ENCODE measurements at places on chromosomes 12 and 14.

GRCh38 chr12:86837246-86837645 lies 581.1 kb upstream of the MGAT4C start:
- DNase-seq, result no peak

GRCh38 chr12:64053117-64053516 lies 169.0 kb downstream of the KICS2 start:
- DNase-seq, result no peak

DNA sequence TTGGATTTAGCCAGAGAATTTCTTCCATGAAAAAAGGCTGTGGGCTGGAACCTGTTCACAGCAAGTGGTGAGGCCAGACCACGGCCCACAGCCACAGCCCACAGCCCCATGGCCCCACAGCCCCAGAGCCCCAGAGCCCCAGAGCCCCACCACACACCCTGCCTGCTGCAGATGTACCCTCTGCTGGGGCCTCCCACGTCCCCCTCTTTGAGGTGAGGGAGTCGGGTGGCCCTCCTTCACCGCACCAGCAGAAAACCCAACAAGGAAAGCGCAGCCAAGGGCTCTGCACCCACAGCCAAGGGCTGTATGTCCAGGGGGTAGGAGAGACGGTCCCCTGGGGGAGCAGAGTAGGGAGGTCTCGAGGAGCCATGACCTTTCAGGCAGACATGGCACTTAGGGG lies 327.5 kb upstream of the DIO3 start:
- DNase-seq, result no peak

- DNase-seq, result peak; percentile 28
Measured at GRCh38 chr14:92456215-92457015, 57.2 kb upstream of the RIN3 start.

GRCh38 chr12:130491421-130492357 lies 154.0 kb downstream of the PIWIL1 start:
- DNase-seq, result no peak

DNA sequence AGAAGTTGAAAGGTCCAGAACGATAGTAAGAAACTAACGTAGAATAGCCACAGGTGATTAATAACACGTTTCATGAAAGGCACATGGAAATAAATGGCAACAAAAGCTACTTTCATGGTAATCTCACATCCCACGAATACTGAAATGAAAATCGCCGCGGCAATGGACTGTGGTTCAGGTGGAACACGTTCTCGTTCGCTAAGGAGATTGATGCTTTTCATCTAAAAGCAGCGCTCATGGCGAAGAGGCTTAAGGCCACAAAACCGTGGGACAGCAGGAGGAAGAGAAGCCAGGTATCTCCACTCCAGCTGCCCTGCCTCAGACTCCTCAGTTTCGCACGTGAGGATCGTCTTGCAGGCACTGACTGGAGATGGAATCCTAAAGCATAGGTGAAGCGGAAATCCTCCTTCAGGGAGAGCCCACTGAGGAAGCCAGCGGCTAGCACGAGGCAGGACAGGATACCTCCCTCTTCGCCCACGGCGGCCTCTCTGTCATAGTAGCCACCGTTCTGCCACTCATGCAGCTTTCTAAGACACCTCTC lies 696 bp upstream of the GPHN start:
- no peak for DNase-seq

DNA sequence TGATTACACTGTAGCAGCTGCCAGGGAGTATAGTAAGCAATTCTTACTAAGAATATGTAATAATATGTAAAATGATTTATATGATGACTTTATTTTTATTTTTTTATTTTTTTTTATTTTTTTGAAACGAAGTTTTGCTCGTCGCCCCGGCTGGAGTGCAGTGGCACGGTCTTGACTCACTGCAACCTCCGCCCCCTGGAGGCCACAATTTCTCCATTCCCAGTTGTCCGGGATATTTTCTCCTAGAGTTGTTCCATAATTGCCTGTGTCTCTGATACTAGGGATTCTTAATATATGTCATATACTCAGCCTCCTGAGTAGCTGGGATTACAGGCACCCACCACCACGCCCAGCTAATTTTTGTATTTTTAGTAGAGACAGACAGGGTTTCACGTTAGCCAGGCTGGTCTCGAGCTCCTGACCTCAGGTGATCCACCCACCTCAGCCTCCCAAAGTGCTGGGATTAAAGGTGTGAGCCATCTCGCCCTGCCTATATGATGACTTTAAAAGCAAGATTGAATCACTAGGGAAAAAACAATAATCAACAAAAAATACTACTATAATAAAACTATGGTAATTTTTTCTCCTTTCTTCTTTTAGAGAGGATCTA lies 12.2 kb upstream of the ITPR2 start:
- no peak for DNase-seq

- no peak for DNase-seq
Measured at GRCh38 chr14:88364710-88365413, 20.6 kb upstream of the SPATA7 start.

- no peak for DNase-seq
Measured at GRCh38 chr14:68359837-68360552, 432.9 kb downstream of the ZFP36L1 start.

- DNase-seq, result no peak
Measured at GRCh38 chr14:100442498-100443490, 119.7 kb downstream of the SLC25A47 start.

DNA sequence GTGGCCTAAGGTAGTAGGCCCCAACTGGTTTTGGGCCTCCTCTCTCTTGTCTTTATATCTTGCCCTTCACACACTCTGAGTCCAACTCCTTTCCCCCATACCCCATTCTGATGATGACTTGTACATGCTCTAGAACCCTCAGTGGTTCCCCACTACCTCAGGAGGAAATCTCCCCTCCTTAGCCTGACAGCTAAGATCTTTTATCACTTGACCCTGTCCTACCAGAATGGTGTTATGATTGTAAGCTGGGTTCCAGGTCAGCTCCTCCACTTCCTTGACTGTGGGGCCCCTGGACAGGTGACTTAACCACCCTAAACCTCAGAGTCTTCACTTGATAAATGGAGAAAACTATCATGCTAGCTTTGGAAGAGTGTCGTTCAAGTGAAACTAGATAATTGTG lies 9.4 kb upstream of the MYL2 start:
- no peak for DNase-seq

DNA sequence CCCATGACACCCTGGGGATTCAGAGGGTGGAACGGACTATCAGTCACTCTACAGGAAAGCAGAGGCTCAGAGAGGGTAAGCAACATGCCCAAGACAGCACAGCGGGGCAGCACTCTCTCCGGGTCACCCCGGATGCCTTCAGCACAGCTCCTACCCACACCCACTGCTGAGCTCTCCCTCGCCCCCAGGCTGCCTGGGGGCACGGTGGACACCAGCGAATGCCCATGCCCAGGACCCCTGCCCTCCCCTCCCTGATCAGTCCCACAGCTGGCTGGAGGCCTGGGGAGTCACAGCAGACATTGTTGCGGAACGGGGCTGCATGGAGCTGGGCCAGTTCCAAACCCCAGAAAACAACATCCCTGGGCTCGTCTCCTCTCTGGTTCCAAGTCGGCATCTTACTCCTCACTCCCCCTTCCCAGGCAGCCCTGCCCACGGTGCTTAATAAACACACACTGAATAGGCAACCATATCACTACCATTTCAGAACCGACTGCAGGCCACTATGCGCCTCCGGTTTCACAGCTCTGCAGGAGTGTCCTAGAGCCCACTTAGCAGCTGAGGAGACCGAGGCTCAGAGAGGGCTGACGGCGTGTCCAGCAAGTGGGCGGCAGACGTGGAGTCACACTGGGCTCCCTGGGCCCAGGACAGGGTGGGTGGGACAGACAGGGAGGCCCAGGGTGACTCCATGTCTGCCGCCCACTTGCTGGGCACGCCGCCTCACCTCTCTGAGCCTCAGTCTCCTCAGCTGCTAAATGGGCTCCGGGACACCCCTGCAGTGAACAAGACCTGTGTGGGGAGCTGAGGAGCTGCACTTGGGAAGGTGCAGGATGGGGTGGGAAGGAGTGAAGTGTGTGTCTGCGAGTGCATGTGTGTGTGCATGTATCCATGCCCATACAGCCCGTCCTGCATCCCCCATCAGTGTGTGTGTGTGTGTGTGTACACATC lies 27.0 kb downstream of the CCDC85C start:
- DNase-seq, result no peak

GRCh38 chr12:2625289-2625612 lies 169.5 kb upstream of the FKBP4 start:
- no peak for DNase-seq

GRCh38 chr14:83847102-83847501 lies 1682.8 kb upstream of the FLRT2 start:
- DNase-seq, result no peak

DNA sequence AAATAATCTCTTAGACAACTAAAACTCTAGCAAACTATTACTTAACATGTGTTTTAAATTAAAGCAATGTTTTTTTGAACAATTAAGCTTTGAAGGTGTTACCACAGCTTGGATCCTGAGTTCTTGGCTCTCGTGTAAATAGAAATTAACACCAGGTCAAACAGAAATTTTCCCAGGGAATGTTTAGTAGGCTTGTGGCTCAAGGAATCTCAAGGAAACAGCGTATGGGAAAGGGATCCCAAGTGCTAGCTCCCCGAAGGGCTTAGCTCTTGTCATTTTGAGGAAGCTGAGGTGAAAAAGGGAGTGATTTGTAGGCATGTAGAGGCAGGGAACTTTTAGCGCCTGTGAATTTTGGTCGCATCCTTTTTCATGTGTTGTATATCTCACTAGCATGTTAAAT lies 11.4 kb downstream of the KNTC1 start:
- no peak for DNase-seq

DNA sequence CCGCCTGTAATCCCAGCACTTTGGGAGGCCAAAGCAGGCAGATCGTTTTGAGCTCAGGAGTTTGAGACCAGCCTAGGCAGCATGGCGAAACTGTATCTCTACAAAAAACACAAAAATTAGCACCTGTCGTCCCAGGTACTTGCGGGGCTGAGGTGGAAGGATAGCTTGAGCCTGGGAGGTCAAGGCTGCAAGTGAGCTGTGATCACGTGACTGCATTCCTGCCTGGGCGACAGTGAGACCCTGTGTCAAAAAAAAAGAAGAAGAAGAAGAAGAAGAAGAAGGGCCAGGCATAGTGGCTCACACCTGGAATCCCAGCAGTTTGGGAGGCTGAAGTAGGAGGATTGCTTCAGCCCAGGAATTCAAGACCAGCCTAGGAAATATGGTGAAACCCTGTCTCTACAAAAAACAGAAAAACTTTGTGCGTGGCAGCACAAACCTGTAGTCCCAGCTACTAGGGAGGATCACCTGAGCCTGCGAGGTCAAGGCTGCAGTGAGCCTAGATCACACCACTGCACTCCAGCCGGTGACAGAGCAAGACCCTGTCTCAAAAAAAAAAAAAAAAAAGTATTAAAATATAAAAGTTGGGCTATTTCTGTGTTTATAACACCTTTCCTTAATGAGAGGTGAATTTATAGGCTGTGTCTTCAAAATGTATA lies 15.5 kb downstream of the RXYLT1 start:
- no peak for DNase-seq

DNA sequence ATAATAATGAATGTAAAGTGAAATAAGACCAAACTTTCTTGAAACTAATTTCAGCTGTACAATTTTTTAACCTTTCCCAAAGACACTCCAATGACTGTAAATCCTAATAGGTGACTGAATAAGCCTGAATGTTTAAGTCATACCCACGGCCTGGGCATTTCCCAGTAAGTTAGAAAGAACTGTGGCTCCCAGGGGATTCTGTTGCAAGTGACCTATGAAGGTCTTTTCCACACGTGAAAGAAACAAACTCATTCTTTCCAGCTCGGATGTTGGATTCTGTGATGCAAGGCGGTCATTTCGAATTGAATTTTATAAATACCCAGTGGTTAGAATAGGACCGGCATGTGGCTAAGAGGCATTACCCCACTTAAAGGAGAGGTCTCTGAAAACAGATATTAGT lies 1134.4 kb downstream of the GALC start:
- no peak for DNase-seq

- no peak for DNase-seq
Measured at GRCh38 chr14:23399591-23399990, 8.5 kb downstream of the MYH6 start.

GRCh38 chr12:52608826-52609630 lies 7.8 kb upstream of the KRT72 start:
- no peak for DNase-seq

DNA sequence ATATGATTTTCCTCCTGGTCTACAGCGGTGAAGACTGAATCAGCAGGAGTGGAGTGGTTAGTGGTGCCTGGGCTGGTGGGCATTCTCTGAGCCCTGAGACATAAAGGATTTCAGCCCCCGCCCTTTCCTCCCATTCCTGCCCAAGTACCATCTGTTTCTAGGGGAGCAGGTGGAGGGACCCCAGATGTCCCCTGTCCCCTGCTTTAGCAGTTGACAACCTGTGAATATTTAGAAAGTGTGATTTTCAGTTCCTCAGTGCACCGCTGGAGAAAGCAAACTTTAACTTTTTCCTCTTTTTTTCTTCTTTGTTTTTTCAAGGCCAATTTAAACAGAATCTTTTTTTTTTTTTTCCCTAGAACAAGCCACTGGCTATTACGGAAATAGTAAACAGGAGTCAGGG lies 163.8 kb upstream of the MYL2 start:
- no peak for DNase-seq

- no peak for DNase-seq
Measured at GRCh38 chr12:60263161-60263560, 667.3 kb downstream of the SLC16A7 start.

- no peak for DNase-seq
Measured at GRCh38 chr12:119693511-119693910, 25.6 kb downstream of the PRKAB1 start.

All from memory B cell (primary cell).